SK-N-SH treated with all-trans-retinoic acid at 6 μM for 48 hours (cell line): ENCODE measurements at places on chromosomes 7 and 10.

- ATAC-seq: peak; percentile 65
Measured at GRCh38 chr10:21173802-21174714, 276.9 kb upstream of the NEBL start.

GRCh38 chr7:100590077-100590737 lies 4.1 kb downstream of the FBXO24 start:
- no peak for ATAC-seq

- ATAC-seq: peak; percentile 20
Measured at GRCh38 chr10:46524472-46525176, 31.8 kb downstream of the GPRIN2 start.

- ATAC-seq: peak; percentile 41
Measured at GRCh38 chr10:62082729-62083411, 181.4 kb downstream of the ARID5B start.

- ATAC-seq: no peak
Measured at GRCh38 chr10:125911145-125911544, 14.8 kb downstream of the FANK1 start.

DNA sequence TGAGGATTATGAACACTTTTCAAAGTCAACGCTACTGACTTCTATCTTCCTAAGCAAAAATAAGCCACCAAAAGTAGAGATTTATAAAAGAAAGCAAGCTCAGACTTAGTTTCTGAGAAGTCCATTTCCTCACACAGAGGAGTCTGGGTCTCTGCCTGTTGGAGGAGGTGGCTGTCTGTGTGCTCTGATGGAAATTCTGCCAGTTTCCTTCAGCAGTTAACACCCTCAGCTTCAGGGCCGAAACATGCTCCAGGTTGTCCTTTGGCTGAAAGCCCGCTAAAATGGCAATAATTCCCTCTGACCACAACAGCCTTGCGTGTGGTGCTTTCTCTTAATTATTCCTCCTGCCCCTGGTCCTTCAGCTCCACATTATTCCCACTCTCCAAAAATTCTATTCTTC lies 127.8 kb upstream of the LAMB4 start:
- ATAC-seq: no peak

DNA sequence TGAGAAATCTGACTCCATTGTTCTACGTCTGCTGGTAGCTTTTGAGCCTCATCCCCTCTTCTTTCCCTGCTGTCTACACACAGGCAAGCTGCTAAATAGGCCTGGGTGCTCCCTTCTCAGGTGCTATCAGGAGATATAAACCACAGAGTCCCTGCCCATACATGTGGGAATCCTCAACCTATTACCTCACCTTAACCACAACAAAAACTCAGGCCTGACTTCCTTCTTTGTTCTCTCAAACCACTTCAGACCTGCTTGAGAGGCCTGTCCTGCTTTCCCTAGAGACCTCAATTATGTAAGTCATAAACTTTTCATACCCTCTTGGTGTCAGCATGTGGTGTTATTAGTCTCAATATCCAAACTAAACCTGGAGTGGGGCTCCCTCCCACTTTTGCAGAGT lies 75.0 kb upstream of the MAGI2 start:
- no peak for ATAC-seq

DNA sequence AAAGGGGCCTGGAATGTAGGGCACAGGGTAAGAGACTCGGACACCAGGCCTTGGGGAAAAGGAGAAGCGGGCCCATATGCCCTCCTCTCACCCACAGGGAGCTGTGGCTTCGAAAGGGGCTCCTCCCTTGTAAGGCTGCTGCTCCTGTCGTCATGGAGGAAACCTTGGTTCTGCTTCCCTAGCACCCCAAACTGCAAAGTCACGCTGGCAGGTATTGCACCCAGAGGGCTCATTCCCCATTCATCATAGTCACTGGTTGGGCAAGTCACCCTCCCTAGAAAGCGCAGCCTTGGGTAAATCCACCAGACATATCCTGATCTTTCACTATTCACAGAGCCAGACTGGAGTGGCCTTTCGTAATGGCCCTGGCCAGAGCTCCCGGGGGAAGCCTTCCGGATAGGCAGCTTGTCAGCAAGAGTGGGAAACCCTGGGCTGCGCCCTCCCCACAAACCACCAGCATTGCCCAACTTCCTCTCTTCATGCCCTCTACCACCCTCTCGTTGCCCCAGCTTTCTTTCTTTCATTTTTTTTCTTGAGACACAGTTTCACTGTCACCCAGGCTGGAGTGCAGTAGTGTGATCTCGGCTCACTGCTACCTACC lies 121.0 kb downstream of the HIP1 start:
- no peak for ATAC-seq

DNA sequence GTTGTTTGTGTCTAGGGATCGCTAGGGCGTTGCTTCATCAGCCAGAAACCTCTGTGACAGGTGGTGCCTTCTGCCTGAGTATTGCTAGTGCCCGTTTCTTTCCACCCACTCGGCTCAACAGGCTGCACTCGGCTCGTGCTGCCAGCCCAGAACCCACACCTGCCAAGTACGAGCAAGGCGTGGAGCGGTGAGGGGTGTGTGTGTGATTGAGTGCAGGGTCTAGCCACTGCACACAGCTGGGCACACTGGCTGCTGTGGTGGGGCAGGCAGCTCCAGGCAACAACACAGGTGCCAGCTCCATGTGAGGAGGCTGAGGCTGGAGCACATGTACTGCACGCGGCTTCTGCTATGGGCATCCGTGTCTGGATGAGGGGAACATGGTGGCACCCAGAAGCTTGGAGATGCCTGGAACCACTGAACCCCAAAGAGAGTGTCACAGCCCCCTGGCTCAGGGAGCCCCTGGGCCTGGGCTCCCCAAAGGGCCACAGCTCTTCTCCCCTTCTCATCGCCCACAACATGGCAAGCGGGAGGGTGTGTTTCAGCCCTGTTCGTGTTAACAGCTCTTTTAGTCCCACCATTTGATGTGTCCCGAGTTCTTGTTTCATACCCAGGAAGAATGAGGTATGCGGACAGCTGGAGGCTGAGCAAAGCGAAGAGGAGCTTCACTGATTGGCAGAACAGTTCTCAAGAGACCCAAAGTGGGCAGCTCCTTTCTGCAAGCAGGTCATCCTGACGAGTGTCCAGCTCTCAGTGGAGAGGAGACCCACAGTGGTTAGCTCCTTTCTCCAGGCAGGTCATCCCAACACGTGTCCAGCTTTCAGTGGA lies 78.1 kb downstream of the HDAC9 start:
- ATAC-seq: no peak

DNA sequence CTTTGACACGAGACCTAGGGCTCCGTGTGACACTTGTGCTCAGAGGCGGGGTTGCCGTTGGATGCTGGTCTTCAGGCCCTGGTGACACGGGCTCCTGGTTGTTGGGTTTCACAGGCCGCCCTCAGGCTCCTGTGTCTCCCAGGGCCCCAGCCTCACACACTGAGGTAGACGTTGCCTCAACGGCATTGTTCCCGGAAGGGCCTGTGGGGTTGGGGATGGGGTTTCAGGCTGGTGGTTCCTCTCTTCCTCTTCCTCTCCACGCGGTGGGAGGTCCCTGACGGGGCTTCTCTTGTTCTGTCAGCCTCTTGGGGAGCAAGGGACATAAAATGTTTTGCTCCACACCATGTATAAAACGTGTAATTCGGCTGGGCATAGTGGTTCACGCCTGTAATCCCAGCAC lies 125.1 kb downstream of the TRRAP start:
- no peak for ATAC-seq

- ATAC-seq: no peak
Measured at GRCh38 chr7:20401861-20402746, 71.4 kb downstream of the ITGB8 start.

DNA sequence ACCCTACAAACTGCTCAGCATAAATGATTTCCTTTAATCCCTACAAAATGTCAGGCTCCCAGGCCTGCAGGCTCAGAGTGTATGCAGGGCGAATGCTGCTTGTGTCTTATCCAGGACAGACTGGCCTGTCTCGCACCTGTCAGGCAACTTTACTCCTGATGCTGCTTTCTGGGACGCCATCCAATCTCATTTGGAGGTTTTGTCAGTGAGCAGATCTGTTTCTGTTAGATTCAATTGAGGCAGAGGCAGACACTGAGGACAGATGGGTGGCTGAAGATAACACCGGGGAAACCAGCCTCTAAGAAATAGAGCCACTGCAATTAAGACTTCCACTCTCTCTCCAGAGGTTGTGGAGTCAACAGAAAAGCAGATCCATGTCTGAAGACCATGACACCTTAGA lies 115.6 kb downstream of the DPP6 start:
- no peak; the same call in 2 of the 3 replicates for ATAC-seq

DNA sequence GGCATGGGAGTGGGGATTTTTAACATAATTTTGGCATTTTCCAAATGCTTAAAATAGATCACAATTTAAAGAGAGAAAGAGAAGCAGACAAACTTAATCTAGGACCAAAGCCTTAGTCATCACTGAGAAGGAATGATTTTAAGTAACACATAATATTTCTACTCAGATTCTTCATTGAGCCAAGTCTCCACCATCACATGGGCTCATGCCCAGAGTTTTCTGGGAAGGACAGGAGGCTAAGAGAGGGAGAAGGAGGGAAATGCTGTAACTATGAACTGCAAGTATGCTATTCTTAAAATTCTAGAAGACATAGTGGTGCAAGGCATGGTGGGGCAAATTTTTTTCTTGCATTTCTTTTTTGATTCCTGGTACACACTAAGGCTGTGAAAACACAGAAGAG lies 23.8 kb upstream of the UBE2D1 start:
- no peak for ATAC-seq
